Jurkat, Clone E6-1 (cell line): ENCODE measurements at places on chromosomes 16 and 17.

- DNase-seq, result peak; percentile 22
Observed at GRCh38 chr16:21982108-21982507, 18.8 kb downstream of the PDZD9 start.

DNA sequence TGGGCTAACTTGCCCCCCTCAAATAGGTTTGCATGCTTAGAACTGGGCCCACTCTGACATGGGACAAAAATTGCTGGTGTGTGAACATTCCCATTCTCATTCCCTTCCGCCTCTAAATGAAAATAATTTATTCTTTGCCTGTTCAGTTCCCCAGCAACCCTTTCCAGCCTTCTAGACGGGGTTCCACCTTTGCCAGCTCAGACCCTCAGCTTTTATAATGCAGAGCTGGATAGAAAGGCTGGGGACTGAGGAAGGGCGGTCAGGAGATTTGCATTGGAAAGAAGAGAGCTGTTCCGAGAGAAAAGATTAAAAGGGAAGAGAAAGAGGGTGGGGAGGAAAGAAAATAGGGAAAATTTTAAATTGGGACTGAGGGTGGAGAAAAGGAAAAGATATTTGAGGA is 151.1 kb upstream of the WSCD1 start:
- no peak for DNase-seq

GRCh38 chr16:74724820-74725549 is 24.3 kb upstream of the MLKL start:
- DNase-seq, result no peak

DNA sequence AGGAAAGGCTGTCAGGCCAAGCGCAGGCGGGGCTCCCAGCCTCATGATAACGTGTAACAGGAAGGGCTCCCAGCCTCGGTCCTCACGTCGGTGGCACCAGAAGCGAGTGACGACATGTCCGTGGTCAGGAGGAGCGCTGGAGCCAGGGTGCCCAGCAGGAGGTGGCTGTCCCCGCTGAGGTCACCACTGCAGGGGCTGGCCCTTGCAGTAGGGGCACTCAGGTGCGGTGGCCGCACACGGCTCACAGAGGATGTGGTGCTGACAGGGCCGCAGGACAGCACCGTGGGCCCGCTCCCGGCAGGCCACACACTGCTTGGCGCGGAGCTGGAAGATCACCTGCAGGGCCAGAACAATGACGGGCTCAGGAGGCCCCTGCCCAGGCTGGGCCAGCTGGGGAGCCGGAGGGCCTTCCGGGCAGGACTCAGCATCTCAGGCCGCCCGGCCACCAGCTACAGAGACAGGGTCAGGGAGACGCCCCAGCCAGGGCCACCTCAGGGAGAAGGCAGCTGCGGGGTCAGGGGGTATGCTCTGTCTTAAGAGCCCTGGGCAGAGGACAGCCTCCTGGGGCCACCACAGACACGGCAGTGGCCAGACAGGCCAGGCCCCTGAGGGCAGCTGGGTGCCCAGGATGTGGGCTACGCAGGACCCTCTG is 14.5 kb downstream of the GNPTG start:
- no peak for DNase-seq

- no peak for DNase-seq
Observed at GRCh38 chr16:83849421-83849820, 41.6 kb downstream of the HSBP1 start.
